HT1080 (cell line): ENCODE measurements at places on chromosomes 2 and 18. TPM values are rescaled to one million over a fixed set of nuclear protein-coding genes. Genes with fewer than 3 reads are reported as not detected.

DNA sequence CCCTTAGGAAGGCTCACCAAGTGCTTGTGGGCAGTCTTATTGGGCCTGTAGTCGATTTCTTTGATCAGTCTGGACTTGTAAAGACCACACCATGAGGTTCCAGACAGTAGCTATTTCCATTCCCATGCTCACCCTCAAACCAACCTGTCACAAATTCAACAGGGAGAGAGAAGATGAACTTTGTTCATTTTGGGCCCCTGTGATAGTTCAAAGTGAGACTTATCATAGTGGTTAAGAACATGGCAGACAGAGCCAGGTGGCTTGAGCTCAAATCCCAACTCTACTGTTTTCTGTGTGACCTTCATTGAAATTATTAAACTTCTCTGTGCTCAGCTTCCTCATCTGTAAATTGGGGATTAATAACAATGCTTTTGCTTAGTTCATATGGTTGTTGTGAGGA lies 53.9 kb upstream of the CTLA4 start:
- no peak for DNase-seq

DNA sequence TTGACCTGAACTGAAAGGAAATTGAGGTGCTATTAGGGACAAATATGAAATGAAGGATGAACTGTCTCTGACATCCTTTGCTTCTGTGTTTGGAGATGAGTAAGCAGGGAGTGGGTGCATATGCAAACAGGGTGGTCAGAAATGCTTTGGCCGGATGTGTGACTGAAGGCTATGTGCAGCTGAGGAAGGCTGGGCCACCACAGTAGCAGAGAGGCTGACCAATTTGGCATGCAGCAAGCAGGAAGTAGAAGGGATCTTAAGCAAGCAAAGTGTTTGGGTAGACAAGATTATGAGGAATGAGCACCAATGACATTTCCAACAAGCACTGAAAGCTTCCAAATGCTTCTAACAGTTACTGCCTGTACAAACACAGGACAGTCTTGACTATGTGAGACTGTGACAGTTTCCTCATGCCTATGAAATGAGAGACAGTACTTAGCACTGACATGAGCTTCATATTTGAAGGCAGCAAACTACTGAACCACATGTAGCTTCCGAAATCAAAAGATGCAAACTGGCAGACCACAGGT lies 3.3 kb upstream of the ACTR3 start:
- peak; percentile 96 for DNase-seq

DNA sequence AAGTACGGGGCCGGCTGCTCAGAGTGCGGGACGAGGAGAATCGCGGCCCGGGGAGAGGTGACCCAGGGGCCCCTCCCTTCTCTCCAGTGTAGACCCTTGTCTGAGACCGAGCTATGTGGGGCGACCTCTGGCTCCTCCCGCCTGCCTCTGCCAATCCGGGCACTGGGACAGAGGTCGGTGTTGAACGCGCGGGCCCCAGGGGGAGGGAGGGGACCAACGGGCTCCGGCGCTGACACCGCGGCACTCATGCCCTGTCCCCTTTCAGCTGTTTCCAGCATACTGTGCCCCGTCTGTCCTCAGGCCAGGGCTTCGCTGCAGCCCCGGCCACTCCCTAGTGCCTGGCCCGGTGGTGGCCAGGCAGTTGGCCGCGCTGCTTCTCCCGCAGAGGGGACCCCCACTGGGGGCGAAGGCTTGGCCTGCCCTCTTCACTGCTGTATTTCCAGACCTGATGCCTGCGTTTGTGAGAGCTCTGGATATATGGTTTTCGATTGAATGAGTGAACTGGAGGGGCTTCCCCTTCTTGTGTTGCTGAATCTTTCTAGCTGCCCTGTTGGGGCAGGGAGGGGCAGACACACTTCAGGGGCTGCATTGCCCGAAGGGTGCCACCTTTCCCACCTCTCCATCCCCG lies 809 bp downstream of the DBI start:
- DNase-seq: peak; percentile 27

SCG2 gene
- total RNA-seq: 4.6 and 8.2 TPM in 2 replicates

DNA sequence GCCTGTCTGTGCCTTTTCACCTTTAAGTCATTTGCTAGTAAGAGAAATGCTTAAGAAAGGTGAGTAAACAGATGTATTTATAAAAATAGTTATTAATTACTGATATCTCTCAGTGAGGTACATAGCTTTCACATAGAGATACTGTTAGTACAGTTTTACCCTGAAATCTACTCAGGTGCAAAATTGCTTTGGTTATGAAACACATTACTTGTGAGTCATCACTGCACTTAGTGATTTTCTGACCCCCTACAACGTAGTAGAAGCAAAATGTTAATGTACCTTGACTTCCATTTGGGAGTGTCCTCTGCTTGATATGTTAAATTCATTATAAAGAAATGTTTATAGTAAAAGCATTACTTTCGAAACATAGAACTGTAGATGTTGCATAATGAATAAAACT lies 6.5 kb downstream of the GLS start:
- peak; percentile 45 for DNase-seq

NGEF gene
- 0.30 and 2.7 TPM in 2 replicates for total RNA-seq

ZSWIM2 gene
- total RNA-seq: not detected in 2 replicates

ATOH8 gene
- 2.1 and 3.8 TPM in 2 replicates for total RNA-seq

DNA sequence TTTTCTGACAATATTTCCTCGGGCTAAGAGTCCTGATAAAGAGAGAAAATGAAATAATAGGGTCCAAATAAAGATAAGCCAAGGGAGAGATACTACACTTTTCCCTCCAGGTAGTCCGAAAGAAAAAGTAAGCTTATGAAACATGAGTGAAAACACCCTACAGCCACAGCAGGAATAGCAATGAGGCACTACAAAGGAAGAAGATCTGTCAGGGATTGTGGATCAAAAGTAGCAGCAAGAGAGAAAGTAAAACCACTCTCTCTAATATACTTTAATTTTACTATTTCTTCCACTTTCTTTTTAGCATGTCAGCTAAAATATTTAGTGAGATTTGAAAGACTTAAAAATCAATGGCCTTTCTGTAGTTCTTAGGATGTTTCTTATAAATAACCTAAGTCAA lies 1601.8 kb downstream of the LRP1B start:
- DNase-seq: peak; percentile 18

SERPINB10 gene
- not detected in 2 replicates for total RNA-seq

DNA sequence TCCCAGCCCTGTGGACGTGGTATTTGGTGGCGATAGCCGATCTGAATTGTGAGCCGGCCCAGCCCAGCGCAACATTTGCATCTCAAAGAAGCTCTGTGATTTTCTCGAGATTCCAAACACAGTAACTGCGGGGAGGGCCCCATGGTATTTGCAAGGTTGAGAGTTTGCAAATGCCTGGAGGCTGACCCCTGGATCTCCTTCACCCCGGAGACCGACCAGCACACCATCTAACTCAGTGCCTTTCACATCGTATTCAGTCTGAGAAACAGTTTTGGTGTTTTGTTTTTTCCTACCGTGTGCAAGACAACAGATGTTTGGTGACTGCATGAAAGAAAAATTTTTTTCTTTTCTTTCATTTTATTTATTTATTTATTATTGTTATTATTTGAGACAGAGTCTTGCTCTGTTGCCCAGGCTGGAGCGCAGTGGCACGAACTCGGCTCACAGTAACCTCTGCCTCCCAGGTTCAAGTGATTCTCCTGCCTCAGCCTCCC lies 40.3 kb downstream of the MYCN start:
- DNase-seq: no peak

ARHGAP25 gene
- total RNA-seq: not detected in 2 replicates

GCG gene
- 0.16 TPM in 1 of 2 replicates, not detected in the other for total RNA-seq

KYNU gene
- 0.47 and 1.0 TPM in 2 replicates for total RNA-seq

- DNase-seq: no peak
Measured at GRCh38 chr2:176002688-176003210, 682 bp upstream of the LNPK start.

GRCh38 chr18:31701744-31702143 lies 17.4 kb upstream of the B4GALT6 start:
- no peak for DNase-seq

GRCh38 chr2:195477248-195477995 lies 179.6 kb upstream of the SLC39A10 start:
- peak; percentile 70 for DNase-seq

SH3RF3 gene
- total RNA-seq: 4.1 and 5.0 TPM in 2 replicates

UGT1A1 gene
- not detected in 2 replicates for total RNA-seq

GTF2A1L gene
- total RNA-seq: not detected in 2 replicates

NDUFAF7 gene
- 13.6 TPM in 2 replicates for total RNA-seq

PLCD4 gene
- 1.7 and 2.4 TPM in 2 replicates for total RNA-seq
